ENCODE measurements at places on chromosomes 2 and 18. TPM values are rescaled to one million over a fixed set of nuclear protein-coding genes. Genes with fewer than 3 reads are reported as not detected.

SRD5A2 gene
- not detected for total RNA-seq

- no peak for DNase-seq
Observed at GRCh38 chr2:10196948-10197696, 74.6 kb downstream of the RRM2 start.

DNA sequence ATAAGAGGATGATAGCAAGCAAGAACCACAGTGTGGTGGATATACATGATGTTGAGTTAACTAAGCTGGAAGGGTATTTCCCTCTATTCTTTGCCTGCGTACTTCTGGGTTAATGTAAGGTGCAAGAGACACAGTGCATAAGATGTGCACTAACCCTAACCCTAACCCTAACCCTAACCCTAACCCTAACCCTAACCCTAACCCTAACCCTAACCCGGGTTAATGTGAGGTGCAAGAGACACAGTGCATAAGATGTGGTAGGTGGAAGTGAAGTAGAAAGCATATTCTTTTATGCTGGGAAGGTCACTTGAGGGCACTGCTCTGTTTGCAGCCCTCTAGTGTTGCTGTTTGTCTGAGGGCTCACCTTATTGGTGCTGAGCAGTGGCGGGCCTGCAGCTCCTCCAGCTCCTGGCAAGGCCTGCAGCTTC is 181.5 kb upstream of the ITGA4 start:
- DNase-seq = peak; percentile 9

GRCh38 chr2:172571245-172571644 is 15.4 kb downstream of the PDK1 start:
- no peak for DNase-seq

DNA sequence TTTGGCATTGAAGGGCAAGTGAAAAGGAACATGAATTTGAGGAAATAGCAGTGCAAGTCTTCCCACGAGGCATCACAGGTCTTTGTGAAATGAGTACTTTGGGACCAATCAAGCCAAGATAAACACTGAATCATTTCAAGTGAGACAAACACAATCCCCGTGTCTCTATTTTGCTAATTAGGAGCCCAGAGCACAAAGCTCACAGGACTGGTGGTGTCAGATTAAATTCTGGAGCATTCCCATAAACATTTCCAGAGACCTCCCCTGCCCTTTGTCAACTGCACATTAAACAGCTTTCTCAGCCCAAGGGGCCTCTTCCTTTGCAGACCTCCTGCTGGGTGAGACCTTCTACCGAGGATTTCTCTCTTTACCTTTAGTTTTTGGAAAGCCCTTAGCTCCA is 50.7 kb downstream of the DAPL1 start:
- DNase-seq = no peak

DNA sequence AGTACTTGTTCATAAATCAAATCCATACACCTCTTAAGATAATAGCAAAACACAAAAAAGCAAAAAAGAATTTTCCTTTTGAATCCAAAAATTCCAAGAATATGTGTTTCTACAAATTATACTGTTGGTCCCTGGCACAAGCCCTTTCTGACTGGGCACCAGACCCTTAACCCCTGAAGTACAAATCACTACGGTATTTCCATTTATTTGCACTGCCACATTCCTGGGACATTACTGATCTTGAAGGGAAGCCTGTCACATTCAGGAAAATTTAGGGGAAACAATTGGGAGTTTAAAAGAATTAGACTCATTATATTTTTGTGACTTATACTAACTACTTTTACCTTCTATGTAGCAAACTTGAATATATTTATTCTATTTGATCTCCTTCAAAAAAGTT is 98.8 kb downstream of the ZNF521 start:
- DNase-seq = no peak

Data from activated naive CD8-positive, alpha-beta T cell treated with anti-CD3 and anti-CD28 coated beads for 36 hours (primary cell).